ENCODE measurements at places on chromosomes 16 and 17. TPM values are rescaled to one million over a fixed set of nuclear protein-coding genes. Genes with fewer than 3 reads are reported as not detected.

Gene ZDHHC1
- total RNA-seq: 7.8 TPM

Gene TAT
- not detected for total RNA-seq

Gene PYY
- total RNA-seq: not detected

Gene RHOT1
- 41.2 TPM for total RNA-seq

Gene GNG13
- total RNA-seq: not detected

Gene KRT32
- not detected for total RNA-seq

Gene SRL
- 0.15 TPM for total RNA-seq

Gene TAC4
- not detected for total RNA-seq

Gene RAB11FIP4
- total RNA-seq: under 0.01 TPM

Gene LRRC75A
- total RNA-seq: 1.6 TPM

Gene SPAG7
- 56.5 TPM for total RNA-seq

Gene SLC2A4
- 0.30 TPM for total RNA-seq

Gene LCAT
- 1.3 TPM for total RNA-seq

Gene TP53TG3B
- not detected for total RNA-seq

Gene NEUROD2
- not detected for total RNA-seq

Gene SLC16A11
- 0.46 TPM for total RNA-seq

Gene EME1
- 2.6 TPM for total RNA-seq

Gene CRYM
- not detected for total RNA-seq

Gene MEIOB
- total RNA-seq: 0.30 TPM

Gene ARHGDIG
- 0.61 TPM for total RNA-seq

Gene RIPOR1
- 49.7 TPM for total RNA-seq

Gene TRPV2
- total RNA-seq: 9.1 TPM

Gene ITGAD
- total RNA-seq: not detected

Gene ITGAL
- not detected for total RNA-seq

Gene ESRP2
- 0.15 TPM for total RNA-seq

Gene TLCD2
- total RNA-seq: 0.91 TPM

Gene KCNG4
- total RNA-seq: not detected

Gene FN3K
- total RNA-seq: 3.9 TPM

Gene KRT17
- total RNA-seq: 0.32 TPM

Gene MRPL10
- 25.0 TPM for total RNA-seq

Gene HID1
- total RNA-seq: 21.7 TPM

Gene CACNG5
- total RNA-seq: not detected

Gene ABCC11
- not detected for total RNA-seq

All from epithelial cell of umbilical artery (primary cell).